ENCODE measurements at places on chromosomes 12 and 14.
A peak's percentile ranks its signal among the peaks of the same experiment; 100 is the strongest.

- DNase-seq = no peak
Observed at GRCh38 chr12:43662736-43663135, 95.9 kb downstream of the PUS7L start.

- DNase-seq = no peak
Observed at GRCh38 chr12:52035926-52036325, 15.3 kb upstream of the NR4A1 start.

GRCh38 chr12:112468046-112468445 lies 49.3 kb downstream of the PTPN11 start:
- no peak for DNase-seq

GRCh38 chr12:64608901-64609535 lies 1.3 kb upstream of the RASSF3 start:
- DNase-seq = peak; percentile 87

DNA sequence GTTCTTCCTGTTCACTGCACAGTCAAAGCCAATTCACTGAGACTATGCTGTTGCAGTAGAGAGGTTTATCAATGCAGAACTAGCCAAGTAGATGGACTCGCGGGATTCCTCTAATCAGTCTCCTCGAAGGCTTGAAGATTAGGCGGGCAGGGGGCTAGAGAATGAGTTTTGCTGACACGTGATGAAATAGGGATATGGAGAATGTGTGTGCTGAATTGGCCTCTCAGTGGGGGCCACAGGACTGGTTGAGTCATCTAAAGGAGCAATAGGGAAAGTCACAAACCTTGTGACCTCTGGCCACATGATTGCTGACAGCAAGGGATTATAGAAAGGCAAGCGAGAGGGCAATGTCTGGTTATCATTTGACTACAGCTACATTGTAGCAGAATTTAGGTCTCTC lies 12.7 kb downstream of the MIPOL1 start:
- no peak for DNase-seq

GRCh38 chr12:94756789-94757188 lies 106.4 kb upstream of the TMCC3 start:
- DNase-seq = no peak

DNA sequence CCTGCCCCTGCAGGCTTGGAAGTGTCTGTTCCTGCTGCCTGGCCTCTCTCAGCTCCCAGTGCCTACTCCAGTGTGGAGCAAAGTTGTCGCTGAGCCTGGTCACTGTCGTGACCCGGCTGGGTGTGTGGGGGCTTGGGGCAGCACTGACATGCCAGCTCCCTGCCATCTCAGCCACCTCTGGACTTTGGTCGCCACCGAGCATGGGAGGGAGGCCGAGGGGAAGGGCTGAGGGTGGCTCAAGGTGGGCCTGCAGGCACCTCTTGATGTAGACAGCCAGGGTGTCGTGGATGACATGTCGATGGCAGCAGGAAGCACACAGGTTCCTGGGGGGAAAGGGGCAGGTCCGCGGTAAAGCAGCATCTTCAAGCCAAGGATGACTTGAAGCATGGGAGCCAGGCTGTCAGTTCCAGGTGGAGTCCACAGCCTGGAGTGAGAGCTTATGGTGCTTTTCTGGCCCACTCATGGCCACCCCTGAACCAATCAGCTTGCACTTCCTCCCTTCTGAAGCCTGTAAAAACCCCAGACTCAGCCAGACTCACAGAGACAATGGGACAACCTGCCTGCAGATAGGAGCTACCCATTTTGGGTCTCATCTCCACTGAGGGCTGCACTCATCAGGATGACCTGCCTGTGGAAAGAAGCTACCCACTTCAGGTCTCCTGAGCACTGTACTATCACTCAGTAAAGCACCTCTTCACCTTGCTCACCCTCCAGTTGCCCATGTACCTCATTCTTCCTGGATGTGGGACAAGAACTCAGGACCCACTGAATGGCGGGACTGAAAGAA lies 210.1 kb downstream of the MON2 start:
- no peak for DNase-seq

DNA sequence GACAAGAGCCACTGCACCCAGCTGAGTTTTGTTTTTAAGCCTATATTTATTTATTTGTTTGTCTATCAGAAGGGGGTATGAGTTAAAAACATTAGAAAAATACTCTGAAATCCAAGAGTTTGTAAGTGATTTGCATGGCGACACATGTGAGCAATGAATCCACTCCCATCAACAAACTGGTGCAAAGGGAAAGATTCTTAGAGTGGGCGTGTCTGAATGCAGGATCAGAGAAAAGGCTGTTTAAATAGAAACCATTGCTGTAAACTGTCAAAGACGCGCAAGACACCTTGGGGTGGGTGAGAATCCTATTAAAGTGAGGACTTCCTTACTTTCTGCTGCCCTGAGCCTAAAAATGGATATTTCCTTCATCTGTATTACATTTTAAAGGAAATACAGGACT lies 51.9 kb downstream of the ZFYVE26 start:
- DNase-seq = no peak

DNA sequence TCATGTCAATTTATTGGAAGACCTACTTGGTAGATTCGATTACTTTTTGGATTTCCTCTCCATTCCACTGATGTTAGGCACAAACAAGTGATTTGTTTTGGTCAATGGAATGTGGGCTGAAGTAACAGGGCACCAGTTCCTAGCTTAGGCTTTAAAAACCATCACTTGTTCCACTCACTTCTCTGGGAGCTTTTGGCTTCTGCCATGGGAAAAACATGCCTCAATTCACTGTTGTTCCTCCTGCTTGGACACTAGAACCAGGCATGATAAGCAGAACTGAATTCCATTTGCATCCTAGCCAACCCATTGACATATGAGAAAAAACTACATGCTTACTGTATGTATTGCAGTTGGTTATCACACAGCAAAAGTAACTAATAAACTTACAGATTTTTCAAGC lies 47.8 kb downstream of the LLPH start:
- no peak for DNase-seq

DNA sequence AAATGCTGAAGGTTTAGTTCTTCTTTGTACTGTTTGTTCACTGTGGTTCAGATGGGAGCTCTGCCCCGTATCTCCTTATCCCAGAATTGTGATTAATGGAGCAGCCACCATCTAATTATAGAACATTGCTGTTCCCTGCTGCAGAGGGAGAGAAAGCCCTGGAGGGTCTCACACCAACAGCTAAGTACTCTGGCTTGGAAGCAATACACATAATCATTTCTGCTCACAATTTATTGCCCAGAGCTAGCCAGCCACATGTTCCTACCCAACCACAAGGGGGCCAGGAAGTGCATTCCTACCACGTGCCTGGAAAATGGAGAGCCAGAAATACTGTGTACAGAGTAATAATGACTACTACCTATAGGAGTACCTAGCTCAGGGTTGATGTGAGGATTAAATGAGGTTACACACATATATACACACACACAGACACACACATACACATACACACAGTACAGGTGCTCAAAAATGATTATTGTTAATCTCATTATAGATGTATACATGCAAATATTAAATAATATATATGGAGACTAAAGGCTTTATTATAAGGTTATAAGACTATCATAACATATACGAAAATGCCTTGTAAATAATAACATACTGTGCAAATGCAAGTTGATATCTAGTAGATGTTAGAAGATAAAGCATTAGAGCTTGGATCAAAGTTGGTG lies 22.3 kb downstream of the MSRB3 start:
- DNase-seq = peak; percentile 55

DNA sequence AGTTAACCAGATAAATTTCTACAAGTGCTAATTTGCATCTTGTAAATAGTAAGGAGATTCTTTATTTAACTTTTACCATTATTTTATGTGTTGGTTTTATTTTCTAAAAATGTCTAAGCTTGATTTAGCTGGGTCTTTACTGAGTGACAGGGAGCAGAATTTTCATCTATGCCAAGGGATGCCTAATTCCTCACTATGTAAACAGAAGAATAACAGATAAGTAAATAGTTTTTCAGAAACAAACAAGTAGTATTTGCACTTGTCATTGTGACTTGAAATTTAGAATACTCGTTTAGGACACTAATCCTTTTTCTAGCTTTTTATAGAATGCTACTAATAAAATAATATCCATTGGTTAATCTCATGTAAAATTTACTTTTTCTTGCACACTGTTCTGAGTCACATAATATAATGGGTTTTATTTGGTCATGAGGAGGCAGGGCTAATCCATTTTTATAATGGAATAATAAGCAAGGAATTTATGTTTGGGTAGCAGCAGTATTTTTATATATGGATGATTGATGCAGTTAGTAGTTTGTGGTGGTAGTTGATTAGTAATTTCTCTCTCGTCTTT lies 746.5 kb downstream of the SLC6A15 start:
- DNase-seq = no peak

- DNase-seq = peak; percentile 41
Observed at GRCh38 chr12:2052826-2053678, at the start of gene CACNA1C. CACNA1C (plus strand) TSS chr12:2052987; CDS start chr12:2053563, 576 bp downstream.

- DNase-seq = peak; percentile 3
Observed at GRCh38 chr12:26340649-26341048, 145.3 kb downstream of the SSPN start.

DNA sequence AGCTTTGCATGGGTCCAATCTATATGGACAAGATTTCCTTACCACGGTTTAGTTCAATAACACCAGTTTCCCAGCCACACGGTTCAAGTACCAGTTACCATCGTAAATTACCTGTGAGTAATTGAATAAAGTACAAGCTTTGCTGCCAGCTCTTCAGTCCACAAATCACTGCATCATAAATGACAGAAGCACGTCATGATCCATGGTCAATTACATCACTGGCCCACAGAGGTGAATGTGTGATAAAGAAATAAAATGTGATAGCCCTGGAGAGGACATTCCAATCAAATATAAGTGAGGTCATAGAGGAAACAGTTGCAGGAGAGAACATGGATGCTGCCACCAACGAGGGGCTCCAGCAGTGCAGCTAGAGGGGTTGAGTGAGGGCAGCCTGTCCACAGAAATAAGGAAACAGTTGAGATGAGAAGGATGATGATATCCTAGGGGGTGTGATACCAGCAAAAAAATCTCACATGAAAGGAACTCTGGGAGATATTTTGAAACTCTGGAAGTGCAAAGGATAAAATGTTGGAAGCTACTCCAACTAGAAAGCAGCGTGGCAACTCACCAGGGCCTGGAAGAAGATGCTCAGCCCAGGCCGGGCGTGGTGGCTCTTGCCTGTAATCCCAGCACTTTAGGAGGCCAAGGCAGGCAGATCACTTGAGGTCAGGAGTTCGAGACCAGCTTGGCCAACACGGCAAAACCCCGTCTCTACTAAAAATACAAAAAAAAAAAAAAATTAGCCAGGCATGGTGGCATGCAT lies 5.8 kb upstream of the DYNC1H1 start:
- no peak for DNase-seq

DNA sequence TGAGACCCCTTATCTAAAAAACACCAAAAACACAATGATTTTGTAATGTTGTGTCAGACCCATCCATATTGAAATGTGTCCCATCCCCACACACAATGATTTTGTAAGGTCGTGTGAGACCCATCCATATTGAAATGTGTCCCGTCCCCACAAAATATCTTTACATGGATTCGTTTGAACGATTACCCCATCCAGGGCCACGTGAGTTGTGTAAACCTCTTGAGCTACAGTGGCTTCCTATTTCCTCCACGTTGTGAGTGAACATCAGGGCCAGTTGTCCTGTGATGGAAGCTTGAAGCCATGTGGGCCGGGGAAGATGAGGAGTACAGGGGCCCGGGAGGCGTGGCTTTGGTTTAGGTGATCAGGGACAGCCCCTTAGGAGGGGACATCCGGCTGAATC lies 27.0 kb upstream of the ULK1 start:
- no peak for DNase-seq

DNA sequence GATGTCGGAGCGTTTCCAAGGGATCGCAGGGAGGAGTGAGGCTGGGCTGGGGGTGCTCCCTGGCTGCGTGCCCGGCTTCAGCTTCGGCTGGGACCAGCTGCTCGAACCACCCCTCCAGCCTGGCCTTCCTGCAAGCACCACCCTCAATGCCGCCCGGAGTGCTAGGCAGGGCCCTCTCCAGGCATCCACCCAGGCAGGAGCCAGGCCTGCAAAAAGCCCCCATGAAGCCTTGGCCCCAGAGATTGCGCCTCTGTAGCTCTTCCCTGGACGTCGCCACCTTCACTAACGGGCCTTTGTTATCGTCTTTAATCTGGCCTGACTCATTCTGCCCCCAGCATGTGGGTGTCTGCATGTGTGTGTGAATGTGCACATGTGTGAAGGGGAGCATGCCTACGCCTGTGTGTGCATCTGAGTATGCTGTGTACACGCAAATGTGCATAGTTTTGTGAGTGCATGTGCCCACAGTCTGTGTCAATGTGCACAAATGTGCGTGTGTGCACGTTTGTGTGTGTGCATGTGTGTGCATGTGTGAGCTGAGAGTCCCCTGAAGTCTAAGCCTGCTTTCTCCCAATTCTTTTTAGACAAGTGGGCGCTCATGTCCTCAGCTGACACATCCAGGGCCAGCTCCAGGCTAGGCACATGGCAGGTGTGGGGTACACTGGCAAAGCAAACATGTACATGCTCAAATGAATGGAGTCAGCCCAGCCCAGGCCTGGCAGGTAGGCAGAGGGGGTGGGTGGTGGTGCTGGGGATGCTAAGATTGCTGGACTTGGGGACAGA lies 195.4 kb upstream of the C14orf180 start:
- DNase-seq = no peak

GRCh38 chr12:71994715-71995114 lies 56.1 kb downstream of the TPH2 start:
- no peak for DNase-seq

DNA sequence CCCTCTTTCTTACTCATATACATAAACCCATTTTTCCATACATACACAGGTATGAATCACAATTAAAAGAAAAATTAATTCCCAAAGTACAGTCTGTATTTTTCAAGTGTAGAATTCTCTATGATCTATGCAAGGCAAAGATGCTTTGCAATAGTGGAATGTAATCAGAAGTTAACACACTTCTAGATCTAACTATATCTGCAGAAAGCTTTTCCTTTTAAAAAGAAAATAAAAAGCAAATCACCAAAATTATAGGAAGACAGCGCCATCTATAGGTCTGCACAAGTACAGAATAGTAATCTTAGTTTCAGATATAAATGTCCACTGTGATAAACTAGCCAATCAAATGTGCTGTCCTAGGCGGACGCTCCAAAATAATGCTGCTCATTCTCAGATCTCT lies 22.0 kb downstream of the SLC25A21 start:
- peak; percentile 69 for DNase-seq

- DNase-seq = no peak
Observed at GRCh38 chr14:101502761-101503392, 58.4 kb upstream of the DIO3 start.

- DNase-seq = no peak
Observed at GRCh38 chr12:21837847-21838246, 63.3 kb upstream of the KCNJ8 start.

GRCh38 chr12:130796985-130797686 lies 41.9 kb downstream of the STX2 start:
- DNase-seq = no peak

- no peak for DNase-seq
Observed at GRCh38 chr14:27211741-27212140, 613.9 kb upstream of the NOVA1 start.

DNA sequence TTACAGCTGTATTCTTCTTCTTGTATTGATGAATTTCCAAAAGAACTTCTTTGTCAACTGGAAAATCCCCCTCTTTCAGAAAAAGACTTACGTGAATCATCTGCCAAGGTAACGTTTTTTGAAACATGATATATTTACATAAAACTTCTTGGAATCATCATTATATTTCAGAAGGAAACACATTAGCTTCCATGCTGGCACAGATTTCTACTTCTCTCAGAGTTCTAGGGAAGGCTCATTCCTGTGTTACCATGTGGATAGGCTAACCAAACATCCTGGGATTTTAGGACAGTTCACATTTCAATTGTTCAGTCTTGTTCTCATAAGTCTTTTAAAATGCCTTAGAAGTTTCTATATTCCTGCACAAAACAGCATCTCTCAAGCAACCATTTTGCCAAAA lies 120.3 kb upstream of the NEDD1 start:
- DNase-seq = no peak
